ENCODE measurements at places on chromosomes 11 and 22.

DNA sequence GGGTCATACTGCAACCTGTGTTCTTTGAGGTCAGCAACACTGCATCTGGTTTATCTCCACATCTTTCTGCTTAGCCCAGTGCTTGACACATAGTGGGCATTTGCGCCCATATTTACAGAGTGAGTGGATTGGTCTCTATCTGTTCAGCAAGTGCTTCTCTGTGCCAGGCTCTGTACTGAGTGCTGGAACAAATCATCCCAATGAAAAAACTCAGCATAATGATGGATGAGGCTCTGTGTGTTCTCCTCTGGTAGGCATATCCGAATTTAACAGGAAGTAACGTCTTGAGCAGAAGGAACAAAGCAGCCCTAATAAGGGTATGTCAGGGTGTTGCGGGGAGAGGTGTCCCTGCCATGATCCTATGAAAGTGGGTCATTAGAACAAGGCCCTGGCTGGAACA, 46.0 kb downstream of the MCM5 start:
- DNase-seq, result no peak

DNA sequence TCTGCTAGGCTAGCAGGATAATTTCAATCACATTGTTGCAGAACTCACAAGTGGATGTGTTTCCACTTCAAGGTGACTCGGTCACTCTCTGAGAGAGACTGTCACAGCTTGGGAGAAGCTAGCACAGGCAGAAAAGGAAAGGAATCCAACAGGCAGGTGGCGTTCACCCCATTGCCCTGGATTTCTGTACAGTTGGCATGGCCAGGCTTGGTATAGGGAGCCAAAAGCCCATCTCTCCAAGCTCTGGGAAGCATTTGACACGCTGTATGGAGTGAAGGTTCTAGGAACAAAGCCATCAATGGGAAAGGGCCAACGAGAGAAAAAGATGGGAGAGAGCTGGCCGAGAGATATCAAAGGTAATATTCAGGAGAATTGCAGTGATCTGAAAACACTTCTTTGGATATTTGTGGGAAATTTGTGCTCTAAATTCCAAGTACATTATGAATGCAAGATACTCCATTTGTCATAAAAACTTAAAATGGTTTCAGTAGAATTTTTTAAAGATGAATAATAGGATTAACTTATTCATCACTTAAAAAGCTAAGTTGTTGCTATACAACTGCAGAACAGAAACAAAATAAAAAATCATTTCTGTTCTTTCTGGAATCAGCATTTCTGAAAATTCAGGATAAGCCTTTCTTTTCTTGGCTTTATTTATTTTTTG, 223.5 kb upstream of the NTM start:
- no peak for DNase-seq

GRCh38 chr22:45647532-45648225, 24.0 kb upstream of the ATXN10 start:
- DNase-seq, result no peak

DNA sequence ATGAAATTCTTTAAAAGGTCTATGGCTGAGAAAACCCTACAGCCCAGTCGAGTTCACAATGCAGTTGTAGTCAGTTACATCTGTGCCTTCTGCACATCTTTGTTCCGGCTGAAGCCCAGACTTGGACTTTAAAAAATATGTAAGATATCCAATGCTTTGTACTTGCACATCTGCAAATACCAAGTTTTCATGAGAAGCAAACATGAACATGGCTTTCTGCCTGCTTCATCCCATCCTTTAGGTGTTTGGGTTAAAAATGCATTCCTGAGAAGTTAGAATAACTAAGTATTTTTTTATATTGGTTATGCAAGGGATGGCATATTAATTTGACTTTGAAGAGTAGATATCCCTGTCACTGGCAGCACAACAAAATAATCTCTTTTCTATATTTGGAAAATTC, 528.4 kb downstream of the METTL15 start:
- no peak for DNase-seq

GRCh38 chr11:41983475-41983874, 524.0 kb upstream of the LRRC4C start:
- DNase-seq, result no peak

- no peak for DNase-seq
These were observed 55.7 kb downstream of the MYO18B start for GRCh38 chr22:25797498-25798290.

GRCh38 chr11:107282195-107282594, 175.4 kb downstream of the CWF19L2 start:
- DNase-seq, result no peak

- DNase-seq, result no peak
These were observed 1.5 kb downstream of the DDB2 start for GRCh38 chr11:47216121-47216798.

DNA sequence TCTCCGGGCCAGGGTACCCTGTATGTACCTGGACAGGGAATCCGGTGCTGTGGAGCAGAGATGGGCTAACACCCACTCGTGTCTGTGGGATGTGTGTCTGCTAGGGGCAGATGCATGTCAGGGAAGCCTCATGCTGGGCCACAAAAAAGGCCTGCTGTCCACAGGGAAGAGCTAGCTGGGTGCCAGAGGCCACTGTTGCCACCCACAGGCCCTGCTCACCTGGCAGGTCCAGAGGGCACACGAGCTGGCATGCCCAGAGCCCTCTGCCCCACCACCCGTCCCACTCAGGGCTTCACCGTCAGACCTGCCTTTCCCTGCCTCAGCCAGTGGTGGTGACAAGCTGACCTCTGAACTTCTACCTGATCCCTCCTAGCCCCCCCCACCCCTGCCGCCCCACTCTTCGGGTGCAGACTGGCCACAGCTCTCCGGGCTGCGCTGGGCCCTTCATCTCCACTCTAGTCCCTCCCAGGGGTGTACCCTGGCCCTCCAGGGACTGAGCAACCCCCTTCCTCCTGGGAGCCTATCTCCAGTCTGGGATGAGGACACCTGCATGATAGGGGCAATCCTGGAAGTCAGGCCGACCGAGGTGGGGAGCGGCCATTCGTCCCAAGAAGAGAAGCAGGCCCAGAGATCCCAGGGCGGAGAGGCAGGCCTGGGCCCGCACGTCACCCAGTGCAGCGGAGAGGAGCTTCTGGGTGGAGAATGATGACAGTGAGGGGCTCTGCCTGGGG, 1.4 kb downstream of the SLC25A22 start:
- DNase-seq, result no peak

- no peak for DNase-seq
These were observed 7.6 kb upstream of the PGA3 start for GRCh38 chr11:61195719-61196118.

GRCh38 chr22:38273135-38273826, 471 bp upstream of the TMEM184B start:
- no peak for DNase-seq

DNA sequence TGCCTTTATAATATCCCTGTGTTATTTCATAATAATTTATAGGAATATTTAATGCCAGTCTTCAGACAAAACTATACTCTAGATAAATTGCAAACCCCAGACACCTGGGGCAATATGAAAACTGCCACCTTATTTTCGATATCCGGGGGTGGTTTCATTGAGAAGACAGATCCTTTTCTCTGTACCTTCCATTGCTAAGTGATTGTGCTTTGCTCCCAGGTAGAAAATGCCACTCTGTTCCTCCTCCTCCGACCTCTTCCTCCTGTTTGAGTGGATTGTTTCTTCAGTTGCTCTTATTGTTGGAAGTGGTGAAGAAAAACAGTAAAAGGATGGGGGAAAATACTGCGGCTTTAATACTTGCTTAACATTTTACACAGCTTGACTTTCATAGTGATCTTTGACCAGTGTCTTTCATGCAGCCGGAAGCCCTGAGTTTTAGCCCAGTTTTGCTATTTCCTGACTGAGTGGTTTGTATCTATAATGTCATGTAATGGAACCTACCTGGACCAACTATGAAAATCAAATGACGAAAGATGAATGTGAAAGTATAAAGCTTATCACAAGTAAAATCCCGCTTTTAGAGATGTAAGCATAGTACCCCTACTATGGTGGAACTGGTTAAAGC, 5.6 kb upstream of the GRIK4 start:
- no peak for DNase-seq

DNA sequence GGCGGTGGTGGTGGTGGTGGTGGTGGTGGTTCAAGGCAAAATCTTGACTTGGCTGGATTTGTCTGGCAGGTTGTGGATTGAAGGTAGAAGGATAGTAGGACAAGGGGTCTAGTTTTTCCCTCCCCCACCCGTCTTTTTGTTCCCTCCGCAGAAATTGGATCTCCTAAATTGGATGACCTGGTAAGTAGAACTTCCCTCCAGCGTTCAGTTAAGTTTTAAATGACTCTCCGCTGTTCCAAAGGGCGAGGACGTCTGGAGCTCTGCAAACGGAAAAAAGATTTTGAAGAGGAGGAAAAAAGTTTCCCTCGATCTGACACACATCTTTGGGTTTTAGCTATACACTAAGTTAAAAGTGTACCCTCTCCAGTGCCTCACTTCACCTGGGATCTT, 422 bp upstream of the LGR4 start:
- DNase-seq, result no peak

GRCh38 chr11:14854057-14854456, 38.0 kb downstream of the CYP2R1 start:
- DNase-seq, result no peak

DNA sequence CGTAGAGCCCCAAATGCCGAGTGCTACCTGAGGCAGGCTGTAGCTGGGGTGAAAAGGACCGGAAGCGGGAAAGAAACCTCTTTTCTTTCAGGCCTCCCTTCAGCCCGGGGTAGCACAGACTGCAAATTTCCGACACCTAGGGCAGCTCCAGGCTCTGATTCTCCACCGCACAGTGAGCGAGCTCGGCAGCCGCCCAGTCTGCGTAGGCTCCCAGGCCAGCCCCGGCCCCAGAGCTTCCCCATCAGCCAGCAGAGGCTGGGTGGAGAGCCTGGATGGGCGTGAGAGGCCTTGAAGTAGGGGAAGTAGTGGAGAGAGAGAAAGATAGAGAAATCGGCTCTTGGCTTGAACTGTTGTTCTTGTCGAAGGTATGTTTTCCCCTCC, 9.3 kb upstream of the PAX6 start:
- DNase-seq, result no peak

- DNase-seq, result no peak
These were observed 16.2 kb downstream of the C11orf24 start for GRCh38 chr11:68255526-68255925.

DNA sequence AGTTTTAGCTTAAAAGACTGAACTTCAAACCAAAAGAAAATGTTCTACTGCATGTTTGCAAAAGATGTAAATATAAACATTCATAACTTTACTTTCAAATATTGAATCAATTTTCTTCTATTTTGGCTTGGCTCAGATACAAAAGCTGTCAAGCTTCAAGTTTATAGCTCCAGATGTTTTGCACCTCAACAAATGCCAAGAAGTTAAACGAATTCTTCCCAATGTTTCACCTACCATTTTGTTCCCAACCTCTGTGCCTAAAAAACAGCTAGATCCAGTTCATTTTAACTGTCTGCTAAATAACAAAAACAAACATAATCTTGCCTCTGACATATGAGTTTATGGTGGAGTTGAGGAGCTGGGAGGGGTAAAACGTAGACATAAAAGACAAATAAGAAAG, 76.5 kb downstream of the RAB30 start:
- DNase-seq, result no peak

DNA sequence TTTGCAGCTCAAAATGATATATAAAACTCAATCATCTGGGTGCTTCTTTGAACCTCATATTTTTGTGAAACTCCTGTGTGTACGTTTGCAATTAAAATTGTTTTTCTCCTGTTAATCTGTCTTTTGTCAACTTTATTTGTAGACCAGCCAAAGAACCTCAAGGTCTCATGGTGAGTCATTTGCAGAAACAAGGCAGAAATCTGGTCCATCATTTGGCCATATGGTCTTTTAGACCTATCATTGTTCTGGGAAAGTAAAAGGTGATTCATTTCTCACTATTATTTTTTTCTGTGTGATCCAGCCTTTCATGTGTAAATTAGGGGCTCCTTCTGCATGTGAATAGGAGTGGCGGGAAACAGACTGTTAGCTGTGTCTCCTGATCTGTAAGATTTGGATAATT, 399.1 kb upstream of the DDI1 start:
- DNase-seq, result no peak

GRCh38 chr22:46803031-46803880, 40.8 kb downstream of the TBC1D22A start:
- DNase-seq, result no peak

GRCh38 chr11:1934335-1935155, 12.6 kb upstream of the MRPL23 start:
- no peak for DNase-seq

- no peak for DNase-seq
These were observed 211.8 kb downstream of the LUZP2 start for GRCh38 chr11:24708616-24709015.

DNA sequence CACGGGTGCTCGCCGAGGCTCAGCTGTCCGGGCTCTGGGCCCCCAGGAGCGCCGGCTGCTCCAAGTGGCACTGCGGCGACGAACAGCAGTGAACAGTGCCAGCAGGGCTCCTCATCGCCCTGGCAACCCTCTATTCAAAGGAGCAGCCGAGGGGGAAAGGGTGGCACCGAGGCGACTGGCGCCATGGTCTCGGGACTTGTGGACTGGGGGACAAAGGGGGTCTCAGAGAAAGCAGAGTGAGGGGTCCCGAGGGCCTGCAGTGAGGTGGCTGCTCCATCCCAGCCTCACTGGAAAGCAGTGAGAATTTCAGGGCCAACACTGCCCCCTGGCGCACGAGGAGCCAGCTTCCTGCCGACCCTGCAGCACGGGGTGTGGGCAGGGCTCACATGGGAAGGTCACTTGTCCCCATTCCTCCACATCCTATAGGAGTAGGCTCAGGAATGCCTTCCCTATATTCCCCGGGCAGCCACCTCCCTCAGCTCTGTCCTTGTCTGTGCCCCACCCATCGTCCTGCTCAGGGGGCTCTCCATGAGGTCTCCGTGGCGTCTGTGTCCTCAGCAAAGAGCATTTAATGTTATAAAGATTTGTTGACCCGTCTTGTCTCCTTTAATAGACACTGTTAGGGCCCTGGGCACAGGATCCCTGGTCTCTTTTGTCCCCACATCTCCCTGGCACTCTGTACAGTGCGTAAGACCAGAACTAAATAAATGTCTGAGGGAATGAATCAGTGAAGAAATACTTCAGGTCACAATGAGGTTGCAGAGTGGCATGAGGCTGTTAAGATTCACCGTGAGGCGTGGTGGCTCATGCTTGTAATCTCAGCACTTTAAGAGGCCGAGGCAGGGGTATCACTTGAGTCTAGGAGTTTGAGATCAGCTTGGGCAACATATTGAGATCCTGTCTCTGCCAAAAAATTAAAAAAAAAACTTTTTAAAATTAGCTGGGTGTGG, 26.4 kb downstream of the LRFN4 start:
- DNase-seq, result no peak

GRCh38 chr11:132782102-132782501, 750.2 kb downstream of the OPCML start:
- DNase-seq, result no peak

DNA sequence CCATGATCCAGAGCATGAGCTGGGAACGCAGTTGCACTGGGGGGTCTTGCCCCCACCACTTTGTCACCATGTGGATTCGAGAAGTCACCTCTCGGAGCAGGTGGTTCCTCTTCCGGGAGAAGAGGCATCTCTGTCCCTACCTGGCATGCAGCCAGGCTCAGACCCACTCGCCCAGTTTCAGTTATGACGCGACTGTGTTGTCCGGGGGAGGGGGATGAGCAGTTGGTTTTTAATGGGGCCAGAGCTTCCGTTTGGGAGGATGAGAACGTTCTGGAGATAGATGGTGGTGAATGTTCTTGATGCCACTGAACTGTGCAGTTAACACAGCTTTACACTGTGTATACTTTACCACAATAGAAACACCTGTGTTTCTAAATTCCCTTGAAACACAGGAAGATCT, 41.5 kb downstream of the DHCR7 start:
- DNase-seq, result no peak

Data from NCI-H524 treated with DMSO at 0.1 percent for 48 hours (cell line).